AG04449 (cell line): ENCODE measurements at places on chromosomes 13 and 19.

DNA sequence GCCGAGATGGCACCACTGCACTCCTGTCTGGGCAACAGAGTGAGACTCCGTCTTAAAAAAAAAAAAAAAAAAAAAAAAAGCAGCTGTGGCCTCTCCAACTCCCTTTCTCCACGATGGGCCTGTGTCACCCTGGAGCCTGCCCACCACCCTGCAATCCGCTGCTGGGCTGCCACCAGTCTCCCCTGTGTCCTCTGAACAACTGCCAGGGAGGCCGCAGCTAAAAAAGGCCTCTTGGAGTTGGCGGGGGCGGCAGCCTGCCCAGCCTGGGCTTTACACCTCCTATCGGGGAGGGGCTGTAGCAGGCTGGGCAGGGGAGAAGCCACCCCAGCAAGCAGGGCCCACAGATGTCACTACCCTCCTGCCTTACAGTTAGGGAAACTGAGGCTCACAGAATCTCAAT lies 3.5 kb downstream of the CDC37 start:
- no peak for DNase-seq

- DNase-seq: no peak
Measured at GRCh38 chr19:32895384-32895783, 25.8 kb upstream of the SLC7A9 start.

- DNase-seq: no peak
Measured at GRCh38 chr19:9166846-9167245, 11.9 kb upstream of the OR7D2 start.

DNA sequence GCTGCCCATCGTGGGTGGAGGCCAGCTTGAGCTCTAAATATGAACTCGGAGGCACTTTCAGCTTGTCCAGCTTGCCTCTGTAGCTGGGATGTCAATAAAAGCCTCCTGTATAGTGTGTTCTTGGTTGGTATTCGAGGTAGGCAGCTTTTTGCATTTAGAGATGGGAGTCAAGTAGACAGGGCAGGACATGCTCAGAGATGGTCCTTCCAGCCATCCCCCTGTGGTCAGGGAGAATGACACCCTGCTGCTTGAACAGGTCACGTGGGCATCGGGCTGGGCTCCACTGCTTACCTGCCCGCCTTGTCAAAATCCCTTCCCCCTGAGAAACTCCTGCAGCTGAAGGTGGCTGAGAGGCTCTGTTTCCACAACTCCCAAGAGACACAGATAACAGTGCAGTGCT lies 302.5 kb downstream of the ZNF536 start:
- DNase-seq: no peak

- DNase-seq: no peak
Measured at GRCh38 chr19:48533770-48534169, 18.2 kb upstream of the SULT2B1 start.

- no peak for DNase-seq
Measured at GRCh38 chr13:113365971-113366588, 2.1 kb upstream of the GRTP1 start.

DNA sequence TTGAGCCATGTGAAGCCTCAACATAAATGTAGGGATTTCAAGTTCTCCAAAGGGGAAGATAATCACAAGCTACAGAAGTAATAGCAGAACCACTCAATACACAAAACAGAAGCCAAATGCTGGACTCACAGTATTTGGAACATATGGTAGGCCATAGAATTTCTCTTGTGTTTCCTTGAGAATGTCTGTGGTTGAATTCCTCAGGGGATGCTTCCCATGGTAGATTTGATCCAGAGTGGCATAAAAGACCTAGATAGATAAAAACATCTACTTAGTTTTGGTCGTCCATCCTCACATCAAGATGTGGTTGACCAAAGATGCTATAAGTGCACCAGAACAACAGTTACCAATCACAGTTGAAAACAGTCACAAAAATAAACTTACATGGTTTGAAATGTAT lies 83.4 kb downstream of the MIPEP start:
- no peak for DNase-seq

GRCh38 chr19:41657157-41657556 lies 30.3 kb upstream of the CEACAM4 start:
- no peak for DNase-seq

DNA sequence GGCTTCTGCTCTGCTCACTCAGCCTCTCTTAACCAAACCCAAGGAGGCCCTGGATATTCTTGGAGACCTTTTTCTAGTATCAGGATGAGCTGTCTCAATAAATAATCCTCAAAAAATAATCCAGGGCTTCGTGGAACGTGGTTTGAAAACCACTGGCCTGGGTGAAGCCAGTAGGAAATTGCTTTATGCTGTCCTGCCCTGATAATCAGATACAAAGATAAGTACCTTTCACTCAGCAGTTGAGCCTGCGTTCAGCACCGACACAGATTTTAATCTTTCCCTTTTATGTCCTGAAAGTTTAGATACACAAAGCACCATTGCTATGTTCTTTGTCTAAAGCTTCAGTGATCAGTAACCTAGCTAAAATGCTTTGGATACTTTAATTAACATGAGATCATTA lies 460.0 kb downstream of the RFC3 start:
- no peak for DNase-seq

- no peak for DNase-seq
Measured at GRCh38 chr19:35194012-35194984, 34.2 kb downstream of the FAM187B start.

DNA sequence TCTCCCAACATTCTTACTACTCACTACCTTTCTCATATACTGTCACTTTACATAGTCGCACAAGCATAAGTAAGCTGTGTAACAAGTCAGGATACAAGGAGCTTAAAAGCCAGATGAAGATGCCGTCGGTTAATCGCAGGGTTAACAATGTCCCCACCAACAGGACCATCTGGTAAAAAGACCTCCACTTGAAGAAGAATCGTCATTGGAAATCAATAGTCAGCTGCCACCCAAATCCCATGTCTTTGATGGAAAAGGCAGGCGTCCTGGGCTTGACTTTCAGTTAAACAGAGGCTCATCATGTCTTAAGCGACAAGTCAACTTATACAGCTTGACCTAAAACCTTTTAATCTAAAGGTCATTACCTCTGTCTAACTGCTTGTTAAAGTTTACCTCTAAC lies 27.2 kb downstream of the DOCK9 start:
- DNase-seq: no peak

- DNase-seq: no peak
Measured at GRCh38 chr13:37475966-37476365, 122.6 kb downstream of the POSTN start.

GRCh38 chr13:86882107-86882506 lies 789.1 kb upstream of the SLITRK5 start:
- DNase-seq: no peak

GRCh38 chr13:26593661-26594060 lies 36.2 kb downstream of the WASF3 start:
- DNase-seq: no peak

GRCh38 chr13:44267980-44268379 lies 105.6 kb upstream of the SERP2 start:
- peak; percentile 34 for DNase-seq

DNA sequence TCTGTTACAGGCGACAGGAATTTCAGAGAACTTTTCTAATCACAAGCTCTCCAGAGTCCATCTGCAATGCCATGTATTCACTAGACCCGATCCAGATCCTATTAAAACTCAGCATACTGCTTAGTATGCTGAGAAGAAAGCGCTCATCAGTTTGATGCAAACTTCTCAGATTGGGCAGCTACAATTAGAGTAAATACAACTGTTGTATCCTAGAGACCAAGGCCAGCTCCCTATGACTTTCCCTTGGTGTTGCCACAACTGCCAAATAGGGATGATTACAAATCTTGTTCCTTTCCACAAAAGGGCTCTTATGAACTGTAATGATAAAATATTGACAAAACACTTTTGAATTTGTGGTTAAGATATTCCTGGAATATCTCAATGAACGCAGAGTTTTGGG lies 191.2 kb downstream of the SPRY2 start:
- DNase-seq: no peak

GRCh38 chr19:38696729-38697055 lies 47.6 kb downstream of the CAPN12 start:
- no peak for DNase-seq

DNA sequence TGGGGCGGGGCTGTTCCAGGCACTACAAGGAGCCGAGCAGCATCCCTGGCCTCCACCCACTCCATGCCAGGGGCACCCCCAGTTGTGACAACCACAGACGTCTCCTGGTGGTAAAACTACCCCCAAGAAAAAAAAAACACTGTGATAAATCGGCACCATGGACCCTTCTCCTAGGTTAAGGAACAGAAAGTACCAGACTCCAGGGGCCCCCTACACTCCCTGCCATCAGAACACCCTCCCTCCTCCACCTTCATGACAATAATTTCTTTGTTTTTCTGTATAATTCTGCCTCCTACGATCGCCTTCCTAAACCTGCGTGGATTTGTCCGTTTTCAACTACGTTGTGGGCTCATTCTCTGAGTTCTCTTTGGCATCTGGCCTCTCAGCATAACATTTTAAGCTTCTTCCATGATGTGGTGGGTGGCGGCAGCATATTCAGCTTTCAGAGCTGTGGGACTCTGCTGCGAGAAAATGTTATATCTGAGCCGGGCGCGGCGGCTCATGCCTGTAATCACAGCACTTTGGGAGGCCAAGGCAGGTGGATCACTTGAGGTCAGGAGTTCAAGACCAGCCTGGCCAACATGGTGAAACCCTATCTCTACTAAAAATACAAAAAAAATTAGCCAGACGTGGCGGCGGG lies 8.6 kb downstream of the TLE2 start:
- DNase-seq: no peak

- no peak for DNase-seq
Measured at GRCh38 chr19:50629801-50630200, 9.9 kb downstream of the SYT3 start.

DNA sequence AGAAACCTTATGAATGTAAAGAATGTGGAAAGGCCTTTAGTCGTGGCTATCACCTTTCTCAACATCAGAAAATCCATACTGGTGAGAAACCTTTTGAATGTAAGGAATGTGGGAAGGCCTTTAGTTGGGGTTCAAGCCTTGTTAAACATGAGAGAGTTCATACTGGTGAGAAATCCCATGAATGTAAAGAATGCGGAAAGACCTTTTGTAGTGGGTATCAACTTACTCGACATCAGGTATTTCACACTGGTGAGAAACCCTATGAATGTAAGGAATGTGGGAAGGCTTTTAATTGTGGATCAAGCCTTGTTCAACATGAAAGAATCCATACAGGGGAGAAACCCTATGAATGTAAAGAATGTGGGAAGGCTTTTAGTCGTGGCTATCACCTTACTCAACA lies 20.8 kb downstream of the ZNF283 start:
- DNase-seq: no peak

DNA sequence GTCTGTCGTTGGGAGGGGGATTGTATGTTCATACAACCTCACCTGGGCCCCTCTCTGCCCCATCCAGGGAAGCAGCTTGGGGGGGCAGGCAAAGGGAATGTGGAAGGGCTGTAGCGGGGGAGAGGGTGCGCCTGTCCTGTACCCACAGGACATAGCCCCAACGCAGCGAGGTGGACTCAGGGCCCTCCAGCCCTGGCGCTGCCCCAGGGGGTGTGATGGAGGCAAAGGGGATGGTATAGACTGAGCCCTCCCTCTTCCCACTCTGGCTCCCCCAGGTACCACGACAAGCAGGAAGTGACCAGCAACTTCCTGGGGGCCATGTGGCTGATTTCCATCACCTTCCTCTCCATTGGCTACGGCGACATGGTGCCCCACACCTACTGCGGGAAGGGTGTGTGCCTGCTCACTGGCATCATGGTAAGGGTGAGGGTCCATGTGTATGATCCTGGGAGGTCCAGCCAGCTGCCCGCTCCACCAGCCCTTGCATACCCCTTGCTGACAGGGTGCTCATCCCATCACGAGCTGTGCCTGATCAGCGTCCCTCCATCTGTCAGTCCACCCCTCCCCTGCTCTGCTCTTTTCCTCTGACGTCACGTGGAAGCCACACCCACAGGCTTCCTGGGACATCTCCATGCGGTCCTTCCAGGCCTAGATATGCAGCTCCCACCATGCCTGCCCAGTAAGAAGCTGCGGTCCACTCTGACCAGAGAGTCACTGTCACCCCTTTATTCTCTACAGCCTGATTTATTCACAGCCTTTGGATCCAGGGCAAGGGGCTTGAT lies 18.3 kb downstream of the KCNN1 start:
- DNase-seq: no peak

DNA sequence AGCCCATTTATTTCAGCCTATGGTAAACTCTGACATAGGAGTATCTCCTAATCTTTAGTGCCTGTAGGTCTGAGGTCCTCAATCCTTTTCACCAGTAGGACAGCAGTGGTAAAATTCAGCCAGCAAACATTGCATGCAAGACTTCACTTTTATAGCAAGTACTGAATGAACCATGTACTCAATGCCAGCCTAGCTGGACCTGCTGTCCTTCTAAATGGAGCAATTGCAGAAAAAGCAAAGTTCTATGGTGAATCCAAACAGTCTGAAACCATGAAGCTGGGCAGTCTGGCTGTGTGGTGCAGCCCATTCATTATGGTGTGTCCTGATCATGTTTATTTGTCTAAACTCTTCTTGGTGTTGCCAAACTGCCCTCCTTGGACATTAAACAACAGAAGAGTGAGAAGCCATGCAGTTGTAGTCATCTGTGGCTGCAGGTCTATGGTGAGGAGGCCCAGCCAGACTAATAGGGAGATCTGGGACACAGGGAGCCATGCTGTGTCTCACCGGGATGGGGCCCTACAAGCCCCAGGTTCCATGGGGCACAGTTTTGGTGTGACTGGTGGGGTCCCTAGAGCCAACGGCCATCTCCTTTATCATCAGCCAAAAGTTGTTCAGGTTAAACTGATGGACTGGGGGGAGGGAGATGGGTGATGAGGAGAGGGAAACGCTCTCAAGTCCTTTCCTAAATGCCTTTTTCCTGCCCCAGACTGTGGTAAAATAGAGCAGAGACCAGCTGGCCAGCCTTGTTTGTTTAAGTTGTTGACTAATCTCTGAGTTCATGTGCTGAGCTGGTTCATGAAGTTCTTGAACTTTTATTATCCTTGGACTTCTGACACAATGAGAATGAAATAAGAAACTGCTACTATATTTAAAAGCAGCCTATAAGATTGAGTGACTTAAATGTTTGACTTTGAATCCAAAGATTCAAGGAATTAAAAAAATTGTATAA lies 20.6 kb upstream of the TNFSF11 start:
- DNase-seq: peak; percentile 33

GRCh38 chr19:41435936-41436673 lies 3.6 kb downstream of the DMAC2 start:
- DNase-seq: no peak
